ENCODE measurements at places on chromosomes 7 and 10.

DNA sequence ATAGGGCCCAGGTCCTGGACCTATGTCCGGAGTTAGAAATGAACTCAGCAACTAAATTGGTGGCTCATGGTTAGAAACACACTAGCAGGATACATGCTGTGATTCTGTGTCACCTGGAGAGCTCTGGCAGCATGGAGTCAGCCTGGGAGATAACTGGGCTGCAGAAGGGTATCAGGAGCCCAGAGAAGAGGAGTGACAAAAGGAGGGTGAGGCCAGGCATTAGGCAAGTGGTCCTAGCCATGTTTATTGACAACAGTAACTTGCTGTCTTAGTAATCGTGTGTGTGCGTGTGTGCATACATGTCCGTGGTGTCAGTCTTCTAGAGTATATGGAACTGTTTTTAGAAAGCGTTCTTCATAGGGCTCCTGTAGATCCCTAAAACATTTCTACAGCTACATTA lies 157.5 kb upstream of the PHYHIPL start:
- no peak for DNase-seq

DNA sequence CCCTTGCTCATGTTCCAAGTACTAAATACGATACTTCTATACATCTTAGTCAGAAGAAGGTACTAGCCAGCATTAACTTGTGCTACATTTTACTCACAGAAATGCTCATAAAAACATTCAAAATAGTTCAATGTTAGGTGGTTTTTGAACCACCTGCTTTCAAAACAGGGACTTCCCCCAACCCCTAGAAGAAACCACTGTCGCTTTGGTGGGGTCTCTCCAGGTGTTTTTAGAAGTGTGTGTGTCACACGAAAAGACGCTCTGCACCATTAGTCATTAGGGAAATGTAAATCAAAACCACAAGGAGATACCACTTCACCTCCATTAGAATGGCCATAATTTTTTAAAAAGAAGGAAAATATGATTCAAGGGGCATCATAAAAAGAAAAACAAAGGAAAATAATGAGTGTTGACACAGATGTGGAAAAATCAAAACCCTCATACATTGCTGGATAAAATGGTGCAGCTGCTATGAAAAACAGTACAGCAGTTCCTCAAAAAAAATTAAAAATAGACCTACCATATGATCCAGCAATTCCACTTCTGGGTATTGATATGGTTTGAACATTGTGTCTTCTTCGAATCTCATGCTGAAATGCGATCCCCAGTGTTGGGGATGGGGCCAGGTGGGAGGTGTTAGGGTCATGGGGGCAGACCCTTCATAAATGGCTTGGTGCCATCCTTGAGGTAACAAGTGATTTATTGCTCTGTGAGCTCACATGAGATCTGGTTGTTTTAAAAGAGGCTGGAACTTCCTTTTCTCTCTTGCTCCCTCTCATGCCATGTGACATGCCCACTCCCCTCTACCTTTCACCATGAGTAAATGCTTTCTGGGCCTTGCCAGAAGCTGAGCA lies 74.2 kb downstream of the MALSU1 start:
- peak; percentile 78 for DNase-seq

DNA sequence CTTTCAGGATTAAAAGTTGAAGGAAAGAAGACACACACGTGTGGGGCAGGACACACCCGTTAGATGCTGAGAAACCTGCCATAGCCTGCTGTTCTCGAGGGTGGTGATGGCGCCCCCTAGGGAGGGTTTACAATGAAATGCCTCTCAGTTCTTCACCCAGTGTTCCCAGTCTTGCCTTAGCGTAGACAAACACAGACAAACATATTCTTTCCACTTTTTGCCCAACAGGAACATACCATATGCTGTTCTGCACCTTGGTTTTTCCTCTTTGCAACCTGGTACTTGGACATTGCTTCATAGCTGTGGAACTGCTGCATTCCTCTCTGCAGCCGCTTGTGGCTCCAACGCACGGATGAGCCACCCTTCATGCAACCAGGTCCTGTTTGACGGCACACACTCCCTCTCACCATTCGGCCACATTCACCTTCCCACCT lies 23.3 kb upstream of the HSPA12A start:
- no peak for DNase-seq

GRCh38 chr7:70312336-70312735 lies 714.1 kb downstream of the AUTS2 start:
- no peak for DNase-seq

GRCh38 chr10:94097656-94098055 lies 103.9 kb downstream of the PLCE1 start:
- no peak for DNase-seq

- DNase-seq, result peak; percentile 32
Measured at GRCh38 chr10:24951201-24952142, 934 bp downstream of the PRTFDC1 start.

- peak; percentile 100 for DNase-seq
Measured at GRCh38 chr7:20219446-20220292, 2.5 kb upstream of the MACC1 start.

DNA sequence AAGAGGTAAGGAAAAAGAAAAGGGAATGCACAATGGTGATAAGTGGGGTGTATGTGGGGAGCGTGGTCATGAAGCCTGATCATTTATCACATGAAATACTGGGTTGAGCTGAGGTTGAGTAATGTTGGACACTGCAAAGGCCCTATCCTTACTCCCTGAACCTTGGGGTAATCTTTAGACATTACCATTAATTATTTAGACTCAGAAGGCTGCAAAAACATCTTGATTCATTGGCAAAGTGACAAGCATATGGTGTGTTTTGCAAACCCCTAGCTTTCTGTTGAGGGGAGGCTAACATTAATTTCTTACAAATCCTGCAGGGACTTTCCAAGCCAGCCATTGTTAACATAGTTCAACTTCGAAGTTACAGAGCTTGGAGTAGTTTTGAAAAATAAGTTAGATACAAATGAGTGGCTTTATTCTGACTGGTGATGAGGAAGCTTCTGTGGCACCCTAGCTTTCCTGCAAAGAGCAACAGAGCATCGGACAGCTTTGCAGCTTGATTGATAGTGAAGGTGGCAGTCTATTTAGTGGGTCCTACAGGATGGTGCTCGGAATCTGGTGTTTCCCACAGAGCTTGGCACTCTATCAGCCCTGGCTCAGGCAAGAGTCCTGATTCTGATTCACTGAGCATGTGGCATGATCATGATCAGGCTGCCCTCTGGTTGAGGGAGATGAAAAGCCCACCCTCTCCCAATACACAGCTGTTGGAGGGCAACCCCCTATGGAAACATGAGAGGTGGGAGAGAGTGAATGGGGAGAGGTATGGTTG lies 153.7 kb upstream of the NPVF start:
- DNase-seq, result no peak

GRCh38 chr10:129099486-129099885 lies 367.6 kb upstream of the MGMT start:
- no peak for DNase-seq

GRCh38 chr10:74823791-74824183 lies 2.6 kb upstream of the KAT6B start:
- DNase-seq, result no peak

- no peak for DNase-seq
Measured at GRCh38 chr10:120825878-120826769, 25.0 kb upstream of the WDR11 start.

- no peak for DNase-seq
Measured at GRCh38 chr7:21428659-21428941, 717 bp downstream of the SP4 start.

DNA sequence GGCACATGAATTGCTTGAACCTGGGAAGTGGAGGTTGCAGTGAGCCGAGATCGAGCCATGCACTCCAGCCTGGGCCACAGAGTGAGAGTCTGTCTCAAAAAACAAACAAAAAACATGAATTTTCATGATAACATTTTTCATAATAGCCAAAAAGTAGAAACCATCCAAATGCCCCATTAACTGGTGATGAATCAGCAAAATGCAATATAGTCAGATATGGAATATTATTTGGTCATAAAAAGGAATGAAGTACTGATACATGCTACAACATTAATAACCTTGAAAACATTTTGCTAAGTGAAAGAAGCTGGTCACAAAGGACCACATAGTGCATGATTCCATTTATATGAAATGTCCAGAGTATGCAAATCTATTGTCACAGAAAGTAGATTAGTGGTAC lies 24.5 kb upstream of the VCL start:
- DNase-seq, result no peak

GRCh38 chr7:22879709-22880306 lies 57.2 kb upstream of the TOMM7 start:
- DNase-seq, result no peak

DNA sequence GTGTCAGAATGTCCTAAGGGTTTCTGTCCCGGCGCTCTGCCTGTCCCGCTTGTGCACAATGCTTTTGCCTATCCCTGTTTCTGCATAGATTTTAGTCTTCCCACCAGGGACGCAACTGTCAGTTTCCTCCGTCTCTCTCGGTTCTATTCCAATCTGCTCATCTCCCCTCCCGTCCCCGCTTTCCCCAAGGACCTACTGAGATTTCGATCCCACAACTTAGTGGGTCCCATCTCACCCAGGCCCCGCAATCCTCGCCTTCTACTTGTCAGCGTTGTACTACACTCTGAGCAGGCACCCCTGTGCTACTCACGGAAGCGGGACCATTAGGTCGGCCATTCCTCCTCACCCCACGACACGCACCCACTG lies 519 bp upstream of the ZNF655 start:
- DNase-seq, result no peak

GRCh38 chr7:2567679-2568278 lies 9.0 kb downstream of the IQCE start:
- DNase-seq, result peak; percentile 37

- DNase-seq, result no peak
Measured at GRCh38 chr10:22700489-22700888, 13.9 kb downstream of the PIP4K2A start.

GRCh38 chr10:7146189-7146588 lies 264.6 kb downstream of the SFMBT2 start:
- DNase-seq, result no peak

- DNase-seq, result no peak
Measured at GRCh38 chr7:149145031-149145845, 2.0 kb upstream of the ZNF398 start.

- DNase-seq, result peak; percentile 65
Measured at GRCh38 chr7:74587435-74588126, 69.9 kb upstream of the GTF2I start.

DNA sequence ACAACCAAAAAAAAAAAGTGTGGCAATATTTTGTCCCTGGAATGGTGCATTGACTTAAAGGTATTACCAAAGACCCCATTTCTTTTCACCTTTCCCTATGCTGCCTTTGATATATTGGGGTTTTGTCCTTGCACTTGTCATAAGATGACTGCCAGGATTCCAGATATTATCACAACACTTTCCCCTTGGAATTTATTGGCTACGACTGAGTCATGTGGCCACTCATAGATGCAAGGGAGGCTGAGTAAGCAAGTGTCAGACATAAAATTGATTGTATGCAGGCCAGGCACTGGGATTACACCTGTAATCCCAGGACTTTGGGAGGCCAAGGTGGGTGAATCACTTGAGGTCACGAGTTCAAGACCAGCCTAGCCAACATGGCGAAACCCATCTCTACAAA lies 83.6 kb downstream of the PPP1R3C start:
- DNase-seq, result no peak

GRCh38 chr7:21771266-21771665 lies 174.4 kb downstream of the CDCA7L start:
- DNase-seq, result no peak

DNA sequence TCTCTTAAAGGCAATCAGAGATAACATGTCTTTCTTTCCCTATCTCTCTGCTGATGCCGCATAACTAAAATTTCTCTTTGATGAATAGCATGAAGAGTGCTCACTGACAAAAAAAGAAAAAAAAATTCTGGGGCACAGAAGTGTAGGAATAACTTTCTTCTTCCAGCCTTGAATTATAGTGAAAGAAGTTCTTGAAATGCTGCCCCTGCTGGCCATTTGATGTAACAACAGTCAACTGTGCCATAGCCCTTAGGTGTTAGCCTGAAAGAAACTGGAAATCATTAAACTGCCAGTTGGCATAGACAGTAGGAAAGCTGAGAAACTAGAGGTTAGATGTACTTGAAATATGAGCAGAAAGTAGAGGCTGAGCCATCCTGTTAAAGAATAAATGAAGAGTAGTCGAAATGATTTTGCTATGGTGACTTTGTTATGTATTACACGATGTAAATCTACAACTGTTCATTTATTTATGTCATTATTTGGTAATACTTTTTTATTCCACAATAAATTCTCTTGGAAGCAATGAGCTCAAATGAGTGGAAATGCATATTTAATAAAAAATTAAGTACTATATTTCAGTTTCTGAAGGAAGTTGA lies 48.3 kb upstream of the FAM171A1 start:
- peak; percentile 46 for DNase-seq

GRCh38 chr10:103590744-103591291 lies 97.3 kb downstream of the NEURL1 start:
- DNase-seq, result no peak

- no peak for DNase-seq
Measured at GRCh38 chr10:51386248-51386885, 312.1 kb downstream of the PRKG1 start.

- no peak for DNase-seq
Measured at GRCh38 chr10:105743343-105744056, 1102.4 kb downstream of the SORCS3 start.

DNA sequence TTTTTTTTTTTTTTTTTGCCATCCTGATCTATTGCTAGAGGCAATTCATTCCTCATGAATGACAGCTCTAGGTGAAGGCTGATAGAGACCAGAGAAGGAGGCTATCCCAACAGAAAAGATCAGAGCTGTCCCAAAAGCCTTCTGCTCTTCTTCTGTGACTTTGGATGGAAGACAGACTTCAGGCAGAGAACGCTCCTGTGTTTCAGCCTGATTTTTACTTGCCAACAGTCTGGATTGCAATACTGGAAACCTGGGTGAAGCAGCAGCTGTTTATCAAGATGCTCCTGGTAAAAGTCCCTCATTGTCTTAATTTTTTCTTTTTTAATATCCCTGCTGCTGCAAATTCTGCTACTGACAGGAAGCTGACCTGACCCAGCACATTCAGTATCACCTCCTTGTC lies 219.5 kb downstream of the CCDC3 start:
- no peak for DNase-seq

- no peak for DNase-seq
Measured at GRCh38 chr10:71112138-71112785, 100.1 kb upstream of the UNC5B start.

GRCh38 chr10:70051848-70052247 lies 798 bp upstream of the MACROH2A2 start:
- DNase-seq, result no peak

GRCh38 chr7:159030490-159031134 lies 114.1 kb downstream of the VIPR2 start:
- DNase-seq, result peak; percentile 46

DNA sequence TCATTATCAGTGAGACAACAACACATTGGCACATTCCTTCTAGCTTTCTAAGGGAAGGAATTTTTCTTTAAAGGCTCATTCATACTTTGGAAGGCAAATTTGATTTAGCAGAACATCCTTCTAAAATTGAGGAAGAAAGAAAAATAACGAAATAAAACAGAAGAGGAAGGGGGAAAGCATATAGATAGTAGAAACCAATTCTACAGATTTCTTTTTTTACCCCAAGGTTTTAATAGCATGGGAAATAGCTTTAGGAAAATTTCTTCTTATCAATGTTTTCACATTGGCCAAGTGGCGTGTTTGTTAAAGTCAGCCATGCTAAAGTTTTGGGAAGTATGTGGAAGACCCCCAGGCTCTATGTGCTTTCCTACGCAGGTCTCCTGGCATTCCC lies 35.7 kb downstream of the MACROH2A2 start:
- DNase-seq, result no peak

Measured in common myeloid progenitor, CD34-positive (primary cell).